ENCODE measurements at places on chromosomes 1 and 21. TPM values are rescaled to one million over a fixed set of nuclear protein-coding genes. Genes with fewer than 3 reads are reported as not detected.

DNA sequence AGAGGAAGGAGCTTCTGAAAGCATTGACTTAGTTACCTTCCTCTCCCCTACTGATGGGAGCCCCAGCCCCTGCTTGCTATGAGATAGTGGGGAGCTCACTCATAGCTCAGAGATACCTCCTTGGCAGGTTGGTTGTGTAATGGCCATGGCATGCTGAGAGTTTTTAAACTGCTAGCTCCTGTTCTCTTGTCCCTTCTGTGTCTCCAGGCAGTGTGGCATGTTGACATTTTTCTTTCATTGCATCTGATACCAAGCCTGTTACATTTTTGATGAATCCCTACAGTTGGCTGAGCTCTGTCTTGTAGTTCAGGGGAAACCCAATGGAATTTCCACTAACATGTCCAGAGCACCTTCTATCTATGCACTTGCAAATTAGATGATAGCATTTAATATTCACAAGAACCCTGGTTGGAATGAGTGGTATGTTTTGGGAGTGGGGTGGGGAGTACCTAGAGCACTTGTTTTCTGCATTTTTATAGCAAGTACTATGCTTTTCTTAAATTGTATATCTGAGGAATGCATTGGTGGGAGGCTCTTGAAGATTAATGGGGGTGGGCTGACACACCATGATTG, 39.1 kb upstream of the EFCAB14 start:
- H3K27ac ChIP-seq = no peak overlapping the region
- no peaks in the 10 kb centered on the region for H3K4me1 ChIP-seq
- no peaks in the 10 kb centered on the region for H3K36me3 ChIP-seq
- H3K27me3 ChIP-seq = no peaks in the 10 kb centered on the region
- H3K4me3 ChIP-seq = no peak overlapping the region

- H3K27ac ChIP-seq = no peak overlapping the region
- H3K4me1 ChIP-seq = no peaks in the 10 kb centered on the region
- no peaks in the 10 kb centered on the region for H3K27me3 ChIP-seq
- no peak overlapping the region for H3K4me3 ChIP-seq
- DNase-seq = no peak
These were observed 590.4 kb upstream of the PLXNA2 start for GRCh38 chr1:208834381-208835096.

DNA sequence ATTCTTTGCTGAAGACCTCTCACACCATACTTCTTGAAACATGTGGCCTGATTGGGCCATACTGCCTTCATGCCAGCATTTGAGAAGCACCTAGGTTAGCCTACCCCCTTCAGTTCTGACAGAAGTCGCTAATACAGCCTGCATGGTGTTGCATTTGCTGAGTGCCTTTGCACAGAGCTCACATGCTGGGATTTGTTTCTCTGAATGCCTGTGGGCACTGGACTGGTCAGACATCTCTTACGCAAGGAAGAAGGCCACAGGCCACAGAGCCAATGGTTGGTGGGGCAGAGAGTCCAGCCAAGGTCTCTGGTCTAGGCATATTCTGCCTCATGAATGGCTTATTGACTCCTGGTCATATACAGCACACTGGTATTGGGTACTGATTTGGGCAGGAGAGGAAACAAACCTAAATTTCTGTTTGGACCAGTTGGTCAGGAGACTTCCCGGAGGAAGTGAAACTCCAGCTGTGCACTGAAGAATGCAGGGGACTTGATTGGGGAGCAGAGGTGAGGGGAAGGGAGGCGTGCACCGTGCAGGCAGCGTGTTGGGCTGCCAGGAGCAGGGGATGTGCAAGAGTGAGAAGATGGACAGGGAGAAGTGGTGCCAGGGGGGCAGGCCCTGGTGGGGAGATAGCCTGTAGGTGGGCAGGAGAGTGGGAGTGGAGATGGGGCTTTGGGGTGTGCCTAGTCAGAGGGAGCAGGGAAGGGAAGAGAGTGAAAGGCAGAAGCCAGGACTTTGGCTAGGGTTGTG, 18.1 kb downstream of the URB2 start:
- no peaks in the 10 kb centered on the region for H3K27me3 ChIP-seq
- peaks cover 7% of the 10 kb centered on the region for H3K36me3 ChIP-seq
- H3K4me3 ChIP-seq = no peak overlapping the region
- no peak for DNase-seq
- H3K4me1 ChIP-seq = no peaks in the 10 kb centered on the region

- no peak overlapping the region for H3K27ac ChIP-seq
- no peaks in the 10 kb centered on the region for H3K36me3 ChIP-seq
- no peak for DNase-seq
- H3K4me3 ChIP-seq = no peak overlapping the region
- H3K27me3 ChIP-seq = no peaks in the 10 kb centered on the region
These were observed 122.6 kb upstream of the C1orf174 start for GRCh38 chr1:4022715-4023114.

DNA sequence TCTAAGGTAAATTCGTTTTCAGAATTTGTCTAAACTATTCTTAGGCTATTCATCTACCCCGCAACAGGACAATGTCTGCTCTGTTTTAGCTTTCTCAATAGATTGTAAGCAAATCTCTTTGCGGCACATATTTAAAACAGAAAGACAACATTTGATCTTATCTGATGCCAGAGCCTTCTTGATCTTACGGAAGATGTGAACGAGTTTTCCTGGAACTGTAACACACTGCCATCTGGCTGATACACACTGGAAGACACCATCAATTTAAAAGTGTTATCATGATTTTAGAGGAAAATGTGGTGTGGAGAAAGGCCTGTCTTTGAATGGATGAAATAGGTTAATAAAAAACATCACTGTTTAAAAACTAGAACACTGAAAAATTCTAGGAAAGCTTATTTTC, 36.1 kb downstream of the COA6 start:
- H3K4me3 ChIP-seq = no peak overlapping the region
- peaks cover 38% of the 10 kb centered on the region for H3K4me1 ChIP-seq
- no peaks in the 10 kb centered on the region for H3K27me3 ChIP-seq
- H3K27ac ChIP-seq = no peak overlapping the region

GRCh38 chr1:168550971-168551370, 7.2 kb upstream of the XCL2 start:
- no peak for DNase-seq
- H3K4me3 ChIP-seq = no peak overlapping the region
- H3K27ac ChIP-seq = no peak overlapping the region
- no peaks in the 10 kb centered on the region for H3K36me3 ChIP-seq
- H3K27me3 ChIP-seq = no peaks in the 10 kb centered on the region

DNA sequence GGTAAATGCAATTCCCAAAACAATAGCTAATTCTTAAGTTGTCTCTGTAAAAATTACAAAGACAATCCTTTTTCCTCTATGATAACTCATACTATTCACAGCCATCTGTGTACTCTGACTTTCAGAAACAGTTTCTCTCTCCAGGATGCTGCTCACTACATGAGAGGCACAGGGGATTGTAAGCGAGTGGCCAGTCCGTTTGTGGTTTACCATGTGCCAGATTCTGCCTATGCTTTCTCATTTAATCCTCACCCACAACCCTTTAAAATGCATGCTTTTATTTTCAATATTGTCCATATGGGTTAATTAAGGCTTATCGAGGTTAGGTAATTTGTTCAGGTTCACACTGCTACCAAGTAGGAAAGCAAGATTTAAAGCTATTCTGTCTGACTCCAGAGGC, 23.0 kb downstream of the RGS1 start:
- H3K27me3 ChIP-seq = no peaks in the 10 kb centered on the region
- H3K27ac ChIP-seq = no peak overlapping the region
- no peak overlapping the region for H3K4me3 ChIP-seq
- no peaks in the 10 kb centered on the region for H3K4me1 ChIP-seq
- no peak for DNase-seq

DNA sequence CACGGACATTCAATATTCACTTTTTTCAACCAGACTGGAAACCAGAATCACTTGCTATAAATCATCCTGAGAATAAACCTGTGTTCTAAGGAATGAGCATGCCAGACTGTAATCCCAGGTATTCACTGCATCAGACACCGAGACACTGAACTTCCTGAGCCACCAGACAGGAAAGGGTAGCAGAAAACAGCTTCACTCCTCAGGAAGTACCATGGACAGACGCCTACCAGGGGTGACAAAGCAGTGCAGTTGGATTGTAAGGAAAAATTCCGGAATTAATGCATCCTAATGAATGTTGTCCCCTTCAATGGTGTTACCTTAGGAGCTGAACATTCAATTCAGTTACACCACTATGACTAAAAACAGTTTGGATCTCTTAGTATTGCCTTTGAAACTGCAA, 156.1 kb downstream of the PIGK start:
- no peaks in the 10 kb centered on the region for H3K36me3 ChIP-seq
- H3K4me3 ChIP-seq = no peak overlapping the region
- no peak overlapping the region for H3K27ac ChIP-seq
- DNase-seq = no peak
- no peaks in the 10 kb centered on the region for H3K27me3 ChIP-seq

GRCh38 chr1:44239331-44239960, 26.2 kb downstream of the DMAP1 start:
- H3K27ac ChIP-seq = no peak overlapping the region
- H3K4me3 ChIP-seq = no peak overlapping the region
- no peak for DNase-seq

DNA sequence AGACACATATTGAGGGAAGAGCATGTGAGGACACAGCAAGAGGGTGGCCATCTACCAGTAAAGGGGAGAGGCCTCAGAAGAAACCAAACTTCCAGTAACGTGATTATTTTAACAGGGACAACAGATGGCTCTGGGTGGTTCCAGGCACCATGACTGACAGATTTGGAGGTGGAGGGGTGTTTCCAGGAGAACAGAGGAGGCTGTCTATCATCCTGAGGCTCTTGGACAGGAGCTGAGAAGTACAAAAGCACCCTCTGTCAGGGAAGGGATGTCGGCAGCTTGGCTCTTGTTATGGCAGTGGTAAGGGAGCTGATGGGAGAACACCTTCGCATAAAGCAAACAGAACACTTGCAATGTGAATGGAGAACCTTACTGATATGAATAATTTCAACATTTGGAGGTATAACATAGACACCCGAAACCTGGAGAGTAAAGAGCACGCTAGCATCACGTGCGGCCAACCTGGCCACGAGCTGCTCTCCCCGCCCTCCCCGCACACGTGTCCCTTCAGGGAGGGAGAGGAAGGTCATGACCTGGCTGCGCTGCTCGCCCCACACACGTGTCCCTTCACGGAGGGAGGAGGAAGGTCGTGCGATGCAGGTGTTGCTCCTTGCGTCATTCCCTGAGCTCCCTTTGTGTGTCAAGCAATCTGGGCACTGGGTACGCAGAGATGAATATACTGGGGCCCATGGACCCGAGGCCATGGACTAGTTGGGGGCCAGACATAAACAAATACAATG, 37.5 kb upstream of the NLRP3 start:
- H3K27ac ChIP-seq = no peak overlapping the region
- no peaks in the 10 kb centered on the region for H3K27me3 ChIP-seq
- DNase-seq = no peak
- H3K4me1 ChIP-seq = no peaks in the 10 kb centered on the region
- H3K36me3 ChIP-seq = no peaks in the 10 kb centered on the region

GRCh38 chr1:113675302-113675701, 84.0 kb downstream of the PHTF1 start:
- no peak overlapping the region for H3K4me3 ChIP-seq

DNA sequence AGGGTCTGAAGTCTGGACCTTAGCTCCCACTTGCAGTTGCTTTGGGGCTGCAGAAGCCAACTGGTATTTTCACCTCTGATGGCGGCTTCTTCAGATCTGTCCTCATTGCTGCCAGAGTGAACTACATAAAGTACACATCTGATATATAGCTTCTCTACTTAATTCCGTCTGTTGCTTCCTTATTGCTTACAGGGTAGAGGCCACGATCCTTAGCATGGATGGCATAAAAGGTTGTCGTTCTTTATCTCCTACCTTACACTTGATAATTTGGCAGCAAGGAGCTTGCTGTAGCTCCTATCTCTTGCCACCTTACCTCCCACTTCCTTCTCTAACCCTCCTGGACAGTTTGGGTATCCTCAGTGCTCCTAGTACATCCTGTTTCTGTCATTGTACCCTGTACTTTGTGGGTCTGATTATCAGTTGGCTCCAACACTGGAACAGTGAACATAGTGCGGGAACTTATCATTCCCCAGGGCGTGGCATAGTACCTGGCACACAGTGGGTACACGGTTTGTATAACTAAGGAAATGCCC, 30.9 kb upstream of the NBL1 start:
- H3K4me1 ChIP-seq = no peaks in the 10 kb centered on the region
- H3K36me3 ChIP-seq = no peaks in the 10 kb centered on the region
- no peaks in the 10 kb centered on the region for H3K27me3 ChIP-seq
- H3K27ac ChIP-seq = no peak overlapping the region
- DNase-seq = no peak

DNA sequence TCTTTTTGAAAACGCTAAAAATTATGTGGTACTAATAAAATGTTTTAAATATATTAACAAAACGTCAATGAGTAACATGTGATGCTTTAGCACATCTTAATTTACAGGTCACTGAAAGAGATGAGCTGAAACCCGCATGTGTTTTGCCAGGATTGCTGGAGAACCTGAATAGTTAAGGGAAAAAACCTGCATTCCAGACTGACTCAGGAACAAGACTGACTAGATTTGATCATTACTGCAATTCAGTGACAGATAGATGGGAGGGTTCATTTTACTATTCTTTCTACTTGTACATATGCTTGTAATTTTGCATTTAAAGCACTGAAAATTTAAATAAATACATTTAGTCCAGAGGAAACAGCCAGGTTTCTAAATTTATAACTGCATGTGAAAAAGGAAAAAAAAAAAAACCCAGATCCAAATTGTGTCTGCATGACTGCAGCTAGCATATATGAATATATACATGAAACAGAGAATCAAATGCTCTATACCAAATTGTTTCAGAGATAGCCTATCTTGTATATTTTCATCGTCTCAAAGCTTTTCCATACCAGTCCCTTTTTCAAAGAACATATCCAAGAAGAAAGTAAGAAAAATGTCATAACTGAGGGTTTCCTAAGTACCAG, 71.7 kb downstream of the APP start:
- no peaks in the 10 kb centered on the region for H3K36me3 ChIP-seq
- no peak overlapping the region for H3K27ac ChIP-seq
- H3K4me1 ChIP-seq = no peaks in the 10 kb centered on the region
- no peak for DNase-seq

Gene GLMN
- total RNA-seq = 20.1 TPM

Gene TNFRSF4
- 180 TPM for total RNA-seq

Gene CELA3B
- not detected for total RNA-seq

Gene HSF2BP
- total RNA-seq = 1.4 TPM

Gene ADGRL2
- not detected for total RNA-seq

Gene STUM
- total RNA-seq = not detected

Gene KLHDC9
- 0.42 TPM for total RNA-seq

Gene CALML6
- total RNA-seq = 0.78 TPM

Gene DNM3
- 0.59 TPM for total RNA-seq
